ENCODE measurements at places on chromosomes 13 and 19.

- DNase-seq: no peak
Observed at GRCh38 chr13:109586509-109587346, 199.7 kb downstream of the IRS2 start.

DNA sequence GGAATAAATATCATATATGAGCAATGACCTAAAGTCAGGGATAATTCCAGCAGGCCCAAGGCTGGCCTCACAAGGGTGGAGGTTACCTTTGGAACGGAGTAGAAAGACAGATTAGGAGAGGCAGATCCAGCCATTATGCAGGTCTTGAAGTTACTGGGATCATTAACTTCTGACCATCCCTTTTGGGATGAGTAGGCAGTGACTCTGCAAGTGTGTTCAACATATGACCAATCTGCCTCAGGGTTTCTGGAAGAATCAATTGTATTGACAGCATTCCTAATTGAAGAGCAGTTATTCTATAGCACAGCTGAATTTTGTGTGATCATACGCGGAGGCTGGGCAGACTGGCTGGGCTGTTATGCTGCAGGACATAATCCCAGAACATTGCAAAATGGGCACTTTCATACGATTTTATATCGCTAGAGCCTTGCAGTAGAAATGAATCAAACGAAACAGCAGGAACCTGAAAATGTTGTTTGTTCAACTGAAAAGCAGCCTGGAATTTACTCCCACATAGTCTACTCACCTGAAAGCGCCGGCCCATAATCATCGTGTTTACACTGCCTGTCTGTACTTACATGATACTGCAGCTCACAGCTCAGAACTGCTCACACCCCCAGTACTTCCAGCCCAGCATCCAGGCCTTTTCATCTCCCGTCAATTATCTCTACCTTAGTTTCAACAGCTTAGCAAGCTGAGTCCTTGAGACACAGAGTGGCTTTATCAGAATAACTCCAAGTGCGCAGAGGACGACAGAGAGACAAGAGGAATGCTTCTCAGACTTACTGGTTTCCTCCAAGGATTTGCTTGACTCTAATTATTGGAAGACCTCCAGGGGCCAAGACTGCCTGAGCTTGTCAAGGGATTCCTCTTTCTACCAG lies 556.1 kb downstream of the EFNB2 start:
- DNase-seq: no peak

DNA sequence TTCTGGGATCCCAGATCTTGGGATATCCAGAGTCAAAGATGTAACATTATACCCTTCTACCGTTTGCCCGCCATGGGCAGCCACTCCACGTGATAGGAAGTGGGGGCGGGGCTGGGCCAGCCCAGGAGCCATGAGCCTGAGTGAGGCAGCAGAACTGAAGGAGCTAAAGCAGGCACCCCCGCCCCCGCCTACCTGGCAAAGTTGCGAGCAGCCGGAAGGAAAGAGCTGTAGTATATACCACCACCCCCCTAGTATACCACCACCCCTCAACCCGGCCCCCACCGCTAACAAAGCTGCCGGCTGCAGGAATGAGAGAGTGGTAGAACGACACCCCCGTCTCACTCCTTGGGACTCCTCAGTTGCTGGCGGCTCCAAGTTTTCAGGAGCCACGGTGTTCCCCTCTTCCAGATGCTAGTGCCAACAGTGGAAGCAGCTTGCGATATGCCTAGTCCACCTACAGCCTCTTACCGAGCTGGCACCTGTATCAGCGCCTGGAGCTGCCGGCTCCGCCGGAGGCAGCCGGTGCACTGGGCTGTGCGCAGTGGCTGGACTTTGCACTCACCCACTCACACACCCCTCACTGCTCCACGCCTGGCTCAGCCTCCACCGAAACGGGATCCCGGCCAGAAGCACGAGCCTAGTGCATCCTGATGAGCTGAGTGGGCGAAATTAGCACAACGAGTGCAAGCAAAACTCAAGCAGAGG lies 230.7 kb upstream of the PRR20A start:
- no peak for DNase-seq

GRCh38 chr19:11102944-11103343 lies 13.7 kb downstream of the LDLR start:
- no peak for DNase-seq

DNA sequence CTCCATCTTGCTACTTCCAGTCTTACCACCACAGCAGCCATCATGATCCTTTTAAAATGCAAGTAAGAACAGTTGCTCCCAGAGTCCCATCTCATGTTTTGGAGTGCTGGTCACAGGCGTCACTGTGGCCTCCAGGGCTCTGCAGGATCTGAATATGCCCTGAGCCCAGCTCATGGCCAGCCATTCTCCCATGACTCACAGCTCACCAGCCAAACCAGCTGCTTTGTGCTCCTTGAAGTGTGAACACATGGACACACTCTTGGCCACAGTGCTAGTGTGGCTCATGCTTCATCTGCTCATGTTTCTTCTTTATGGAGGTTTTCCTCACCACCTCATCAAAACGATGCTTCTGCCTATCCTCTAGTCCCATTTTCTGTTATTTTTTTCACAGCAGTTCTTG lies 466.5 kb downstream of the UQCRFS1 start:
- no peak for DNase-seq

- no peak for DNase-seq
Observed at GRCh38 chr19:38134540-38135149, 89.4 kb downstream of the DPF1 start.

- DNase-seq: no peak
Observed at GRCh38 chr13:24076109-24076508, 84.4 kb upstream of the SPATA13 start.

GRCh38 chr13:80235166-80235966 lies 105.6 kb downstream of the SPRY2 start:
- DNase-seq: no peak

DNA sequence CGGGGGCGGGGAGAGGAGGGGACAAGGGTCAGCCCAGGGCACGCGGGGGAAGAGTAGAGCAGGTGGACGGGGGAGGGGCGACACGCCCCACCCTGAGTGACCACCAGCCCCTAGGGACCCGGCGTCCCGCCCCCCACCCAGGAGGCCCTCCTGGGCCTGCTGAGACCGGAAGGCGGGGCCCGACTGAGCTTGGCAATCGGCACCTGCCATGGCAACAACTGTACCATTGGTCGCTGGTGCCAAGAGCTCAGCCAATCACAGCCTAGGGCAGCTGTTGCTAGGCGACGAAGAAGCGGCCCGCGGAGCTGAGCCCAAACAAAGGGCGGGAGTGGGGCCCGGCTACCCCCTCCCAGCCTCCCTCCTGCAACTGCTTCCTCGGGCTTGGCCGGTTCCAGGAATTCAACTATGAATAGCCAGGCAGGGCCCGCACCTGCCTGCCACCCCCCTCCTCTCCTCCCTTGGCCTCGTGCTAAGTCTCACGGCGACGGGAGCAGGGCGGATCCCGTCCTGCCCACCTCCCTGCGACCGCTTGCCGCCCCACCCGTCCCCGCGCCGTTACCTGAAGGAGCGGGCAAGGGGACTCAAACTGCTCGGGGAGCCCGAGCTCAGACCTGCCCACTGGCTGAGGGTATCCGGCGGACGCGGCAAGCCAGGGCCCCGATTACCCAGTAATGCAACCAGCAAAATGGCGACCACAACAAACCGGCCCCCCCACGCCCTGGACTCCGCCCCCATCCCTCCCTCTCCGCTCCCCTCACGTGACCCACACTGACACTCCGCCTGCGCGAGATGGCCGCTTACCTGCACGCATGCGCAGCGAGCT lies at the start of gene DYRK1B:
DYRK1B (minus strand) TSS at position 699 of the 823 bp plus-strand sequence. CDS start 2,295 bp downstream, outside the sequence.
- peak; percentile 93 for DNase-seq

DNA sequence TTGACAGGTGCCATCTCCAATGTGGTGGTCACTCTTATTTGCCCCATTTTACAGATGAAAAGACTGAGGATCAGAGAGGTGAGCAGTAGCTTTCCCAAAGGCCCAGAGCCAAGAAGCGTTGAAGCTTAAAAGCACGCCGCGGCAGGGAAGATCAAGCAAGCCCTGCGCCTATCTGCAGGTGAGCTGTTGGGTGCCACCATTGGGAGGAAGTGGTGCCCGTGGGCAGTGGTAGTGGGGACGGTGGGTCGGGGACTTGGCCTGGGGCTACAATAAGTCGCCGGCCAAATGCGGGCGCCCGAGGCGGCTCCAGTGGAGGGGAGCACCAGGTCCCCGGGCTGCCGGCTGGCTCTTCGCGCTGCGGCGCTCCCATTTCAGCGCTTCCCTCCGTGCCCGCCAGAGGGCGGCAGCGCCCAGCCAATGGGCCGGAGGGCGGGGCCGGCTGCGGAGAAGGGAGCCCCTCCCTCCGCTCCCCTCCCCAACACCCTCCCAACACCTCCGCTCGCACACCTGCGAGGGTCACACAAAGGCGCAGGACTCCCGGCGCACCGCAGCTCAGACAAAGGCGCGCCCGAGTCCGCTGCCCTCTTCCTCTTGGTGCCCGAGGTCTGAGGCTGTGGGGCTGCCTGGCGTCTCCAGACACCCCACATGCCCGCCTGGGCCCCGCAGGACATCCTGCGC lies 744 bp upstream of the POU2F2 start:
- no peak for DNase-seq

DNA sequence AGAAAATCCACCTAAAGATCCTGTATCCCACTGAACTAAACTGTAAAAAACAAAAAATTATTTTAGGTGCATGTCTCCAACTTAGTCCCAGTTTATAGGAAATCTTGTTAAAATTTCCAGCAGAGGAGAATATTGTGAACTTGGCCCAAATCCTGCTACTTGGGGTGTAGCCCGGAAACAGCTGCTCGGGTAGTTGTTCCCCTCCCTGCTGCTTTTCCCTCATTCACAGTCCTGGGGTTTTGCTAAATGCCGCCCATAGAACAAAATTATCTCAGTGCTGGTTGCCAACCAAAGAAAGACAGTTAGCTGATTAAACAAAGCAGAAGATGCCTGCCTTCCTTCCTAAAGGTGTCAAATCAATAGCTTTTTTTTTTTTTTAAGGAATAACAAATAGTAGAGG lies 330.5 kb upstream of the KLF12 start:
- no peak for DNase-seq

GRCh38 chr13:79389026-79389425 lies 17.0 kb downstream of the RBM26 start:
- no peak for DNase-seq

DNA sequence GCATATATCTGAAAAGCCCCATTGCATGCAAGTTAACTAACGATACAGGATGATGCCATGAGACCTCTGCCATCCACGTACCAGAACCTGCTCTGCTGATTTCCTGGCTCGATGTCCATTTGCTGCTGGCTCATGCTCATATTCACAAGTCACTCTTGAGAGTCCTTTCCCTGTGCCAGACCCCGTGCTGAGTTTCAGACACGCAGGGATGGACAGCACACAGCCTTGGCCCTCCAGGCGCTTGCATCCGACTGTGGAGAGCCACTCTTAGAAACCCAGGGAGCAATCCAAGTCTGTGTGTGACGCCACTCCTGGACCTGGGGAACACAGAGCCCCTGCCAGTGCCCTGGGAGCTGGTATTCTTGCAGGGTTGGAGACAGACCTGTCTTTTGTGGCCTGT lies 37.6 kb upstream of the TSHZ3 start:
- DNase-seq: no peak

DNA sequence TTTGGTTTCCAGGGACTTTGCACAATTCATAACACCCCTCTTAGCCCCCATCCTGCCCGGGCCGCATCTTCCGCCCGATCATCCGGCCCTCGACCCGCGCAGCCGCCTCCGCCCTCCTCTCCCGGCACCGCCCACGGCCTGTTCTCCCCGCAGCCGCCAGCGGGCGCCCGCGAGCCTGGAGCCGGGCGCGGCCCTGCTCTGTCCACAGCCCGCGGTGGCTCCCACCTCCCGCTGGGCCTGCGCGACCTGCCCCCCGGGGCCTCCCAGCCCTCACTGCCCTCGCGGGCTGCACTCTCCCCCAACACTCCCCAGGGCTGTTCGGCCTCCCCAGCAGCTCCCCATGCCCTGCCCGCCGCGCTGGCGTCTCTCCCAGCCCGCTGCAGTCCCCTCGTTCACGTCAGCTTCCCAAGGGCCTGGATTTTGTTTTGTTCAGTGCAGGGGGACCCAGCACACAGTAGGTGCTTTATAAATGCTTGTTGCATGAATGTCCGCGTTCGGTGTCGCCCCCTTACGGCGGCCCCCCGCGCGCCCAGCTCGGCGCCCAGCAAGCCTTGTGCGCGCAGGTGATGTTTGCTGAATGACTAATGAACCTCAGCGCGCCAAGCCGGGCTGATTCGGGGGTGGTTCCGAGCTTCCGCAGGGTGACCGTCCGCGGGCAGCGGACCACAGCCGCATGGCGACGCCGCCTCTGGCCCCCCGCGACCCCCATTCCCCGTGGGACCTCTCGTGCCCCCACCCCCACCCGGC lies 4.6 kb upstream of the APC2 start:
- no peak for DNase-seq

DNA sequence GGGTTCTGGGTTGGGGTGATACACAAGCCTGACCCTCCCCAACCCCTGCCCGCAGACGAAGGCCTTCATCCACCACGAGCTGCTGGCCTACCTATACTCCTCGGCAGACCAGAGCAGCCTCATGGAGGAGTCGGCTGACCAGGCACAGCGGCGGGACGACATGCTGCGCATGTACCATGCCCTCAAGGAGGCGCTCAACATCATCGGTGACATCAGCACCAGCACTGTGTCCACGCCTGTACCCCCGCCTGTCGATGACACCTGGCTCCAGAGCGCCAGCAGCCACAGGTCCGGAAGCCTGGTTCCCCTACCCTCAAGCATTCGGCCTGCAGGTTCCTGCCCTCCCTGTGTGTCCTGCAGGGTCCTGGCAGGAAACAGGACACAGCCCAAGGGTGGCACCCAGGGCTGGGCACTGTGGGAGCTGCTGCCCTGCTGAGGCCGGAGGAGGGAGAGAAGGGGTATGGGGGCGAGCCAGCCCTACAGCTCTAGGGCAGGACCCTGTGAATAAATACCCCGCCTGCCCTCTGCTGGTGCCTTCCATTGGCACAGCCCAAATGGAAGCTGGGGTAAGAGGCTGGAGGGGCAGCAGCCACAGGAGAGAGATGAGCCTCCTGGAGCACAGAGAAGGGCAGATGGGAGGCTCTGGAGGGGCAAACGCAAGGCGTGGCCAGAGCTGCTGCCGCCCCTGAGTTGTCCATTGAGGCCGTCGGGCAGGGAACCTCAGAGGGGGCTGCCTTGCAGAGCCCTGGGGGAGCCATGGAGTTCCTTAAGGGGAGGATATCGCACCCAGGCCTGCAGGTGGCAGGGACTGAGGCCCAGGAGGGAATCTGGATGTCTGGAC lies 6.8 kb downstream of the TMED1 start:
- DNase-seq: no peak

DNA sequence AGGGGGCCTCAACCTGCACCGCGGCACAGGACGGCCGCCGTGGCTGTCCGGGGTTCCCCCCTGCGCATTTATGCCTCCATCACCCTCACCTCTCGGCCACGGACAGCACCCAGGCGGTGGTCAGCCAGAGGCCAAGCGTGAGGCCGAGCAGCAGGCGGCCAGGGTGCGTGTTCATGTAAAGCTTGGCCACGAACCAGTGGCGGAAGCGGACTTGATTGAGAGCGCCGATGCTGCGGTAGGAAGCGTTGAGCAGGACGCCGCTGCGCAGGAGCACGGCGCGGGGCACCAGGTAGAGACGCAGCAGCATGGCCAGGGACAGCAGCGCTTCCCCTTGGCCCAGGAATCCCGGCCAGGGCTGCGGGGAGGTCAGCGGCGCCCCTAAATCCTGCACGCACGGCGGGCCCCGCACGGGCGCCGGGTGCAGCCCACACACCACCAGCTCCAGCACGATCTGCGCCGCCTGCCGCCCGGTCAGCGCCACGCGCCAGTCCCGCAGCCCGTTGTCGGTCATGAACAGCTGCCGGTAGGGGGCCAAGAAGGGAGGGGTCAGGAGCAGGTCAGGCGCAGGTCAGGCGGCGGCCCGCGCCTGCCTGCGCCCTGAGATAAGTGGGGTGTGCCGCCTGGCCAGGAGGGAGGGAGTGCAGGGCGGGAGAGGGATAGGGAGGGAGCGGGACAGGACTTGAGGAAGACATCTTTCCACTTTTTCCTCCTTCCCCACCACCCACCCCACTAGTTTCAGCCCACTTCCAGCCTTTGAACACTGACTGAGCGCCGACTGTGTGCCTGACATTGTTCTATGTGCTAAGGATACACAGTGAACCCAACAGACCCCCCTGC lies 6.5 kb downstream of the KCNN4 start:
- DNase-seq: no peak
